ENCODE measurements at places on chromosomes 13 and 19.

GRCh38 chr13:113402471-113403254, 38.7 kb upstream of the GRTP1 start:
- no peak for DNase-seq

DNA sequence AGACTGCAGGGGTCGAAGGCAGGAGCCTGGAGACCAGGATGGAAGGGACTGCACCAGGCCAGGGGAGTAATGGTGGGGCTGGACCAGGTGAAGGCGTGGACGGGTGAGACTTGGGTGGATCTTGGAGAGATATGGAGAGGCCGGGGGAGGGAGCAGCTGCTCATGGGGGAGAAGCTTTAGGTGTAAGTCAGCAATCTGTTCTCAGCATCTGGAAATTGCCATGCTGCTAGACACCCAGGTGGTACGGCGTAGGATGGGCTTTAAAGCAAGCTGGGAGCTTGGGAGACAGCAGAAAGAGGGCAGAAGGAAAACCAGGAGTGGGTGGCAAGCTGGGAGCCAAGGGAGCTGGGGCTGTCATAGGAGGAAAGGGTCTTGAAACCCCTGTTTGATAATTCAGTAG, 3.0 kb downstream of the CERS4 start:
- no peak for DNase-seq

- DNase-seq, result no peak
Observed at GRCh38 chr19:39492225-39492624, 6.5 kb upstream of the DLL3 start.

GRCh38 chr13:52832313-52832712, 16.1 kb downstream of the PCDH8 start:
- no peak for DNase-seq

DNA sequence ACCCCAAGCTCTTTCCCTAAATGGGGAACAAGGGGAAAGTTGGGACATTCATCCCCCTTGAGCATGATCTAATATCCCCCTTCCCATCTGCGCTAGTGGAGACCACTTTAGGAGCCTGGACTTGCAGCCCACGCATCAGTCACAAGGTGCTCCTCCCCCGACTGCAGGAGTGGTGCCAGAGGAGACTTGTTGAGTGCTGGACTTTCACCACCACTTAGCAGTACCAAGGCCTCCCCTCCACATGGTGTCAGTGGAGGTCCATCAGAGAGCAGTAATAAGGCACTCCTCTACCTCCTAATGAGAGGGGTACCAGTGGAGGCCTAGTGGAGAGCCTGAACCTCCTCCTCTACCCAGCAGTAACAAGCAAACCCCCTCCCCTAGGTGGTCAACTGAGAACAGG, 22.5 kb downstream of the CAB39L start:
- peak; percentile 5 for DNase-seq

DNA sequence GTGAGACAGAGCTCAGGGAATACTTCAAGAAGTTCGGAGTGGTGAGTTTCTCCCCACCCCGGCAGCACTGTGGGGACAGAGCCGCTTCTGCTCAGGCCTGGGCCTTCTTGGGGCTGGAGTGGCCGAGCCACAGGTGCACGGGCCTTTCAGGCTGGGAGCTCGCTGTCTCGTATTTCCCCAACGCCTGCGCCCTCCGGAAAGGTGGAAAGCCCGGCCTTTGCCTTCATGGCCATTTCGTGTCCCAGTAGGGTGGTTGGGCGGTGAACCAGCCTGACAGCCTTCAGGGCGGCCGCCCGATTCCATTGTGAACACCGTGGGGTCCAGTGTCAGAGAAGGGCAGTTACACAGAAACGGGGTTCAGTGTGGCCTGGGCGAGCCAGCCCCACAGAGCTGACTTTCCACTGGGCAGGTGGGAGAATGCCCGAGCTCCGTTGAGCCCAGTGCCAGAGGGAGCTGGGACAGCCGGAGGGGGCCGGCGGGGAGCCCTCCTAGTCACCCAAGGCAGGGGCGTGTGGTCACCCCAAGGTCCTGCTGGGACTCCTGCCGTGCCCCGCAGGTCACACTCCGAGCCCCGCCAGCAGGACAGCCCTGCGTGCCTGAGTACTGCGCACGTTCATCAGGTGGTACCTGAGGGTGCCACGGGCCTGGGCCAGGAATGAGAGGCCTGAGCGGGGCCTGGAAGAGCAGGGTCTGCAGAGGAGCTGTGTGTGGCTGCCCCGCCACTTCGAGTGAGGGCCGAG, 14.0 kb downstream of the DAZAP1 start:
- no peak for DNase-seq

DNA sequence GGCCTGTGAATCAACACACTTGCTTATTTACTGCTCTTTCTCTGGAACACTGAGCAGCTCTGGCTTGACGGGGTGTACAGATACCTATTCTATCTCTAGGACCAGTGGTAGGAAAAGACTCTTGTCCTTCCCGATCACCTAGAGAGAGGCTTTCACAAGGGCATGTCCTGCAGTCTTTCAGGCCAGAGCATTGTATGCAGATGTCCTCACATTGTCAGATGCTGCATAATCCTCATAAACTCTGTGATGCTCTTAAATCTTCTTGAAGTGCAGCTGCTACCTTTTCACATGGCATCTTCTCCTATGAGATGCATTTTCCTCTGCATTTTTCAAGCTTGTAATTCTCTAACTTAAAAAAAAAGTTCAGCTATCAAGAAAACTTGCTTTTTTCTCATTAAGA, 369.4 kb downstream of the OLFM4 start:
- no peak for DNase-seq

DNA sequence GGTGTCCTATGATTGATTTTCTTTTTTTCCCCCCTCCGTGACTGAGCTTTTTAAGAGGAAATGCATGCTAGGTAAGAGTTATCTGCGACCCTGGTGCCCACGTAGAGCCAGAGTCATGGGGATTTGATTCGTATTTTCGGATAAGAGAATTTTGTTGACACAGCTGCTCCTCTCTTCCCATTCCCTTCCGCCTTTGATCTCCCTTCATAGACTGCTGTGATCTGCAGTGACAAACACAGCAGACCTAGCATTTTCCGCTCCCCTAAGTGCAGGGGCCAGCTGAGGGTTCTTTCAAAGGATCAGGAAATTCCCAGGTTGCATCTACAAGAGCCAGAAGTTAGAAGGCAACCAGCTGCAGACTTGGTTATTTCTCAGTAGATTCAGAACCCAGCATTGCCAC, 70.5 kb downstream of the ZNF568 start:
- no peak for DNase-seq

DNA sequence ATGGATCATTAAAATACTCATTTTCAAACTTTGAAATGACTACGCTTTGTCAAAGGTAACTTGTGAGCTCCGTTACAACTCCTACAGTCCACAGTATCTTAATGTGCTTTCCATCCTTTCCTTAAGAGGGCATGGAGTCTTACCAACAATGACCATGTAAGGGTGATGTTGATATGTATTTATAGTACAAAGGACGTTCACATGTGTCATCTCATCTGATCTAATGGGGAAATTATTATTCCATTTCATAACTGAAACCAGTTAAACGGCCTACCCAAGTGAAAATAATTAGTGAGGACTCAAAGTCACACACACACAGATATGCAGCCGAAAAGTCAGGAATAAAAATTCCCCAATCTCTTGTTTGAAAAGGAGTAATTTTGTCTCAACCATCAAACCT, 9.6 kb downstream of the USP12 start:
- no peak for DNase-seq

GRCh38 chr13:110713981-110714796, 689 bp downstream of the ING1 start:
- peak; percentile 41 for DNase-seq

DNA sequence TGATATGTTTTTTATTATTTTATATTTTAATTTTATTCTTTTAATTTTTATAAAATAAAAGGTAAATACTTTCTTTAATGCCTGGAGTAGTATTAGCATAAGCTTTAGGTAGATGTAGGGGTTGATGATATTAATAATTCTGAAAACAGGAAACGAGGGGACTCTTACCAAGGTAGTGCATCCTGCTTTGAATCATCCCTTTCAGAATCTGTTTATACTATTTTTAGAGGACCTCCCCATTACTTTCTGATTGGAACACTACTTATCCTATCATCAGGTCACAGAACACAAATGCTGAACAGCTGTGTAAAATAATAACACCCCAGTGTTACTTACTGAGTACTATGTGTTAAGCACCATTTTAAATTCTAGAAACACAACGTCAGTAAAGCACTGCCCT, 27.3 kb downstream of the COG6 start:
- no peak for DNase-seq

DNA sequence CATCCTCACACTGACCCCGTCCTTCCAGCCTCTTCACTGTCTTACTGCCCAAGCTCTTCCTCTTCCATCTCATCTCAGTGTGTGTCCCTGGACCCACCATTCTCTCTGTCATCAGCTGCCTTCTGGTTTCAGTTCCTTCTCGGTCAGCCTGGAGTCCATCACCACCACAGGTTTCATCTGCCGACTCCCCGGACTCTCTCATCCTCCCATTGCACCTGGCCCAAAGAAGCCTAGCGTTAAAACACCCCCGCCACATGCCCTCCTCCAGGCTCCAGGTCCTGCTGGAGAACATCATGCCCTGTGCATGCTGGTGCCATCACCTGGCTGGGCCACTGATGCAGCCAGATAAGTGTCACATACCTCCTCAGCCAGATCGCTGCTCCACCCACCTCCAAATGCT, 122.1 kb upstream of the GPR12 start:
- no peak for DNase-seq

- no peak for DNase-seq
Observed at GRCh38 chr13:27128825-27129627, 42.6 kb downstream of the USP12 start.

GRCh38 chr19:47012617-47013016, 7.0 kb upstream of the NPAS1 start:
- DNase-seq, result no peak

DNA sequence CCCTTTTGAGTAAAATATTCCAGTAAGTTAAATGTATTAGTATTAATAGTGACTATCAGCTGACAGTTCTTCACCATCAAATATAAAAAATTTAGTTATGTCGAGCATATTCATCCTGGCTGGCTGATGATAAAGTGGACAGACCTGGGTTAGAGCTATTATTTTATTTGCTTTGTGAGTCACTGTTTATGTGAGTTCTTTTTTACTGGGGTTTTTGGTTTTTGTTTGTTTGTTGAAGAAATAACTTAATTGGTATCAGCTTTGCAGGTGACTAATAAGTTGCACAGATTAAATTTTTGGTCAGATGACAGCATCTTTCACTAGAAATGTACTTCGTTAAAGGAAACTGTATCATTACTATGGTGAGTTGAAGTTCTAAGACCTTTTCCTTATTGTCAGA, 224.7 kb downstream of the GGACT start:
- DNase-seq, result peak; percentile 44

- no peak for DNase-seq
Observed at GRCh38 chr19:2244125-2244411, 5.1 kb upstream of the AMH start.

GRCh38 chr13:46721054-46721453, 75.9 kb downstream of the ESD start:
- DNase-seq, result peak; percentile 44

GRCh38 chr13:80901111-80901510, 560.2 kb upstream of the SPRY2 start:
- peak; percentile 33 for DNase-seq

GRCh38 chr13:95003019-95003813, 290.9 kb upstream of the SOX21 start:
- no peak for DNase-seq

- peak; percentile 14 for DNase-seq
Observed at GRCh38 chr19:58001895-58002369, 688 bp downstream of the ZNF606 start.

DNA sequence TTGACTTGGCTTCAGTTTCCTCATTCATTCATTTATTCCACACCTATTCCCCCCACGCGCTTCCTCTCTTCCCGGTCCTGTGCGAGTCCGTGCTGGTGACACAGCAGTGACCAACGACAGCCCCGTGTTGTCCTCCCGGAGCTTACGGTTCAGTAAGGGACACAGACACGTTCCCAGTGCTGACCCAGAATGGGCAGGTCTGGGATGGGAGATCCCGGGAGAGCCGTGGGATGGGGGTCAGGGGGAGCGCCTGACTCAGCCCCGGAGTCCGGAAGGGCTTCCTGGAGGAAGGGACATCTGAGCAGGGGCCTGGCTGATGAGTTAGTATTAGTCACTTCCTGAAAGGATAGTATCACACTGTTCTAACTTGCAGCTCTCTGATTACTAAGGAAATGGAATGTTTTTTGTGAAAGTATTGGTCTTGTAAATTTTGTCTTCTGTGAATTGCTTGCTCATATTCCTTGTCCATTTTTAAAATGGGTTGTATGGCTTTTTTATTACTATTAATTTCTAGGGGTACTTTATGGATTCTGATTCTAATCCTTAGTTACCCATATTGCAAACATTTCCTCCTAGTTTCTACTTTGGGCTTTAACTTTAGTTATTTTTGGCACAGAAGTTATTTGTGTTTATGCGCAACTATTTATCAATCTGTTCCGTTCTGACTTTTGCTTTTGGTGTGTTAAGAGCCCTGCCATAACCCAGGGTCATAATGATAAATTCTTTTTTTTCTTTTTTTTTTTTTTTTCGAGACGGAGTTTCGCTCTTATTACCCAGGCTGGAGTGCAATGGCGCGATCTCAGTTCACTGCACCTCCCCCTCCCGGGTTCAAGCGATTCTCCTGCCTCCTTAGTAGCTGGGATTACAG, 708 bp upstream of the ERCC1 start:
- DNase-seq, result peak; percentile 94

DNA sequence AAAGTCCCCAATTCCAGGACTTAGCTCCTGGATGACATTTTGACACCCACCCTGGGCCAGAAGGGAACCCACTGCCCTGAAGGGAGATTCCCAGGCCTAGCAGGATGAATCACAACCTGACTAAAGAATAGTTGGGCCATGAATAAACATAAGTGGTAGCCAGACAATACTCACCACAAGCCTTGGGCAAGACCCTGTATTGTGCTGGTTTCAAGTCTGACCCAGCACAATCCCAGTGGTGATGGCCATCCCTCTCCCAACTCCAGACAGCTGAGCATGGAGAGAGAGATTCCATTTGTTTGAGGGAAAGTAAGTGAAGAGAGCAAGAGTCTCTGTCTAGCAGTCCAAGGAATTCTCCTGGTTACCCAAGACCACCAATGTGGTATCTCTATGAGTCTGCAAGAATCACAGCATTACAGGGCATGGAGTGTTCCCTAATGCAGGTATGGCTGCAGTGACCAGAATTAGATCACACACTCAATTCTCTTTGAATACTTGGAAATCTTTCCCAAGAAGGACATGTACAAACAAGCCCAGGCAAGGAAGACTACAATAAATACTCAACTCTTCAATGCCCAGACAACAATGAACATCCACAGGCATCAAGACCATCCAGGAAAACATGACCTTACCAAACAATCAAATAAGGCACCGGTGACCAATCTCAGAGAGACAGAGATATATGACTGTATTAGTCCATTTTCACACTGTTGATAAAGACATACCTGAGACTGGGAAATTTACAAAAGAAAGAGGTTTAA, 158.0 kb downstream of the VWA8 start:
- peak; percentile 52 for DNase-seq

Measured in fibroblast of skin of right quadriceps (primary cell).